Neural crest cell (in vitro differentiated cells): ENCODE measurements at places on chromosomes 7 and 10. TPM values are rescaled to one million over a fixed set of nuclear protein-coding genes. Genes with fewer than 3 reads are reported as not detected.

GRCh38 chr7:137592232-137592896 lies 248.8 kb upstream of the PTN start:
- no peaks in the 10 kb centered on the region for H3K36me3 ChIP-seq
- peak; percentile 71 for DNase-seq
- no peak overlapping the region for H3K4me3 ChIP-seq
- no peaks in the 10 kb centered on the region for H3K4me1 ChIP-seq
- H3K27me3 ChIP-seq, result no peaks in the 10 kb centered on the region

- no peak overlapping the region for H3K27ac ChIP-seq
- no peak overlapping the region for H3K4me3 ChIP-seq
- no peak for DNase-seq
- H3K27me3 ChIP-seq, result no peaks in the 10 kb centered on the region
- peaks cover 10% of the 10 kb centered on the region for H3K4me1 ChIP-seq
- H3K36me3 ChIP-seq, result no peaks in the 10 kb centered on the region
Measured at GRCh38 chr10:47094636-47095035, 183.4 kb downstream of the PTPN20 start.

DNA sequence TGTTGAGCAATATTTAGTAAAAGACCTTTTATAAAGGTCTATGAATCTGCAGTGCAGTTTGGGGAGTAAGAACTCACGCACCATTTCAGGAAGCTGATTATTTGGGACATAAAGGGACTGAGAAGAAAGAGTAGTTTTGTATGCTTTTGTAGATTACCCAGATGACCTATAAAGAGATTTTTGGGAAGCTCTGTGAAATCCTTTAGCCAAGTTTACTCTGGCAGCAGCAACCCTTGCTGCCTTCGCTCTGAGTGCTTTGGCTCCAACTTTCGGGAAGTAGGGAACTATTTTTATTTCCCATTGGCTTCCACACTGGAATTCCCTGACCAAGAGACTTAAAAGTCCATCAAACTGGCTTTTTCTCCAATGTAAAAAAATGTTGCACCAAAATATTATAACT lies 1110.1 kb upstream of the PHF14 start:
- no peaks in the 10 kb centered on the region for H3K4me1 ChIP-seq
- no peak for DNase-seq
- H3K27me3 ChIP-seq, result no peaks in the 10 kb centered on the region
- H3K36me3 ChIP-seq, result no peaks in the 10 kb centered on the region
- H3K4me3 ChIP-seq, result no peak overlapping the region
- no peak overlapping the region for H3K27ac ChIP-seq

DNA sequence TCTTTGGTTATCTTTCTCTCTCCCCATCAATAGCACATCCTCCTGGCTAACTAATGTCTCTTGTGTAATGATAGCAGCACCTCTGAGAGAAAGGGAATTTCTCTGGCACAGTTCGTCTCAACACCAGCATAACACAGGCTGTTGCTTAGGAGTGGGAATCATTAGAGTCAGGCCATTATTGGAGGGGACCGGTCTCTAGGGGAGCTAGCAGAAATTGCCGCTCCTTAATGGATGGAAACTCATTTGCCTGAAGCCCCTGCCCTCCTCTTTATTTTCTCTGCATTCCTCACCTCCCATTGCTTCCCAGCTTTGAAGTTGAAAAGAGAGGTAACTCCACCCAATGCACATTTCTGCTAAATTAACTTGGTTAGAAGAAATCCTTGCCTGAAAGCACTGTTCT lies 11.9 kb downstream of the LRRC4 start:
- peaks cover 45% of the 10 kb centered on the region for H3K4me1 ChIP-seq
- no peak for DNase-seq
- H3K36me3 ChIP-seq, result peaks cover 13% of the 10 kb centered on the region
- peak overlapping the region; percentile 16 for H3K27ac ChIP-seq
- no peak overlapping the region for H3K4me3 ChIP-seq
- H3K27me3 ChIP-seq, result no peaks in the 10 kb centered on the region

DNA sequence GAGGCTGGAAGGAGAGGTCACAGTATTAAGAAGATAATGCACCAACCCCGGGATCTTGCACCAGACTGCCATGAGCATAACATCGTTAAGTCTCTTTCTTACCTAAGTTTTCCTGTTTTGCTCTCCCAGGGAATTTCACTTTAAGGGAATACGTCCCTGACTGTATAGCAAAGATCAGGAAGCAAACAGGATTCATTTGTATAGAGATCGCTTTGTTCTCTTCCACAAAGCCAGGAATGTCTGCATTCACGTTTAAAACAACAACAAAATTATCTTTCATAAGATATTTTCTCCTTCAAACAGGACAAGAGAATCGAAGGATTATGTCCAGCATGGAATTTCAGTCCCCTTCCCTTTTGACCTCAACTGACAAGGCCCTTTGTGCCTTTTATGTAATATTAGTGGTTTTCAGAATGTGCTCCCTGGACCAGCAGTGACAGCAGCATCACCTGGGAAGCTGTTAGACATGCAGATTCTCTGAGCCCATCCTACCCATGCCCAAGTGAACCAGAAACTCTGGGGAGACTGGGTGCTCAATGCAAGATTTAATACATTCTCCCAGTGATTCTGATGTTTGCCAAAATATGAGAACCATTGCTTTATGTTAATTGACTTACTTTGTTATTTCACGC lies 286.3 kb downstream of the FGFR2 start:
- no peak overlapping the region for H3K27ac ChIP-seq
- H3K4me1 ChIP-seq, result peaks cover 56% of the 10 kb centered on the region
- DNase-seq, result no peak
- H3K4me3 ChIP-seq, result peak overlapping the region; percentile 9
- H3K36me3 ChIP-seq, result peaks cover 4% of the 10 kb centered on the region
- no peaks in the 10 kb centered on the region for H3K27me3 ChIP-seq

DNA sequence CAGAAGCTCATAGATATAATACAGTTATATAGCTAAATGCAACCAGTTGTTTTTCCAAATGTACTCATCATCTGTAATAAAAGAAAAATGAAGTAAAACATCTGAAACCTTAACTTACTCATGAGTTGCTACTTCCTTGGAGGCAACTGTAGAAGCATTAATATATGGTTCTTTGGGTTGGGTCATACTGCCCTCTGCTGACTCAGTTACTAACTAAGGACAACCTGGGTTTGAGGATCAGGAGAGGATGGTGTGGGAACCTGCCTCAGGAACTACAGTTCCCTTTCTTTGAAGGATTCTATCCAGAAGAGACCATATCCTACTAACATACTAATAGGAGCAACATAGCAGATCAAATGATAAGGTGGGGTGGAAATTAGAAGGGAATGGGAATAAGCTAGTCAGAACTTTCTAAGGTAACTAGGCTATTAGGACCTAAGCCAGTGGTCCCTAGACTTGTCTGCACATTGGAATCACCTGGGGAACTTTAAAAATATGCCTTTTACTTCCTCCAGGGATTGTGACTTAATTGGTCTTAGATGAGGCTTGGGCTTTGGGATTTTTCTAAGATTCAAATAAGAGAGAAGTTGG lies 20.7 kb downstream of the COX15 start:
- no peaks in the 10 kb centered on the region for H3K27me3 ChIP-seq
- no peaks in the 10 kb centered on the region for H3K4me1 ChIP-seq
- no peak for DNase-seq
- H3K27ac ChIP-seq, result no peak overlapping the region

DNA sequence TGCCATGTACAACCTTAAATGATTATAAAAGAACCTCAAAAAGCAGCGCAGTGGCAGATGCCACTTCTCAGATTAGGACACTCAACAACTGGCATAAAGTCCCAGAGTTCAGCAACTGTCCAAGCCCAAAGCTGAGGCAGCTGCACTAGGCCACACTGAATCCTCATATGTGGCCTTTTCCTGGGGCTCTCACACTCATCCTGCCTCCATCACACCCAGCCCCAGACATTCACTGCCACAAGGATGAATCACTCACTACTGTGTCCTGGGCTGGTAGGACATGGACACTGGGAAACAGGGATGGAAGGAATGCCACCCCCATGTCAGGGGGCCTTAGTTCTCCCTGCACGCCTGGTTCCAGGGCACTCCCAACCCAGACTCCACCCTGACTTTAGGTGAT lies 547.7 kb downstream of the TNS3 start:
- H3K27ac ChIP-seq, result no peak overlapping the region
- no peaks in the 10 kb centered on the region for H3K27me3 ChIP-seq
- no peak overlapping the region for H3K4me3 ChIP-seq

- H3K4me3 ChIP-seq, result no peak overlapping the region
- no peaks in the 10 kb centered on the region for H3K27me3 ChIP-seq
- DNase-seq, result no peak
- H3K4me1 ChIP-seq, result peaks cover 14% of the 10 kb centered on the region
Measured at GRCh38 chr10:72024596-72024995, 60.4 kb downstream of the CHST3 start.

GRCh38 chr7:108004220-108005142 lies 1.5 kb upstream of the LAMB1 start:
- peaks cover 73% of the 10 kb centered on the region for H3K27me3 ChIP-seq
- H3K4me1 ChIP-seq, result peaks cover 29% of the 10 kb centered on the region
- peak overlapping the region; percentile 89 for H3K4me3 ChIP-seq
- peaks cover 3% of the 10 kb centered on the region for H3K36me3 ChIP-seq

- no peaks in the 10 kb centered on the region for H3K27me3 ChIP-seq
- H3K4me1 ChIP-seq, result no peaks in the 10 kb centered on the region
- DNase-seq, result no peak
- H3K27ac ChIP-seq, result no peak overlapping the region
Measured at GRCh38 chr7:155183655-155184054, 113.5 kb downstream of the HTR5A start.

DNA sequence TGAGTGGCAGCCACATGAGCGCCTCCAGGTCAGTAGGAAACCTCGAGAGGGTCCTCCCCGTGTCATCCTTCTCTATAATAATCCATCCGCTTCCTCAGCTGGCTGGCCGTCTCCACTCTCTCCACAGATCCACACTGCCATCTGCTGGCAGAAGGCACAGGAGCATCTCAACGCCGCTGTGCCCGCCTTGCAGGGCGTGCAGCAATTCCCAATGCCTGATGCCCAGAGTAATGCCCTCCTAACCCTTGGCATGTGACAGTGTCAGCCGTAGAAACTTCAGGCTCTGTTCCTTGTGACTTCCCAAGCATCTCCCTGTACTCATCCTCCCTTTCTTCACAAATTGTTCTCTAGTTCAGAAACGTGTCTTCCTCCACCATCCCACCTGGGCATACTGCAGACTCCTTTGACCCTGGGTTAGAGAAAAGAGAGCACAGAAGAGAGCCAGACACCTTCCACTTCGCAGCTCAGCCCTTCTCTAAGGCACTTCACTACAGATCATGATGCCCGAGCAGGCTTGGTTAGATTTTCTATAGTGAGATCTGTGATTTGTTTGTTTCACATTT lies 70.8 kb downstream of the XPNPEP1 start:
- H3K4me1 ChIP-seq, result peaks cover 13% of the 10 kb centered on the region
- H3K36me3 ChIP-seq, result no peaks in the 10 kb centered on the region
- H3K4me3 ChIP-seq, result no peak overlapping the region
- H3K27ac ChIP-seq, result no peak overlapping the region
- peak; percentile 91 for DNase-seq
- no peaks in the 10 kb centered on the region for H3K27me3 ChIP-seq

GRCh38 chr7:68176974-68177373 lies 1180.3 kb downstream of the TYW1 start:
- peaks cover 4% of the 10 kb centered on the region for H3K4me1 ChIP-seq
- H3K27ac ChIP-seq, result no peak overlapping the region
- no peak overlapping the region for H3K4me3 ChIP-seq
- H3K27me3 ChIP-seq, result no peaks in the 10 kb centered on the region
- DNase-seq, result peak; percentile 66

GRCh38 chr7:99267841-99268576 lies 4.6 kb upstream of the MYH16 start:
- H3K27ac ChIP-seq, result no peak overlapping the region
- H3K27me3 ChIP-seq, result peaks cover 7% of the 10 kb centered on the region
- no peak overlapping the region for H3K4me3 ChIP-seq
- H3K4me1 ChIP-seq, result peaks cover 9% of the 10 kb centered on the region
- no peaks in the 10 kb centered on the region for H3K36me3 ChIP-seq

- peak overlapping the region; percentile 95 for H3K27ac ChIP-seq
- peaks cover 65% of the 10 kb centered on the region for H3K4me1 ChIP-seq
- DNase-seq, result no peak
Measured at GRCh38 chr10:14010101-14010558, 320.6 kb downstream of the FRMD4A start.

DNA sequence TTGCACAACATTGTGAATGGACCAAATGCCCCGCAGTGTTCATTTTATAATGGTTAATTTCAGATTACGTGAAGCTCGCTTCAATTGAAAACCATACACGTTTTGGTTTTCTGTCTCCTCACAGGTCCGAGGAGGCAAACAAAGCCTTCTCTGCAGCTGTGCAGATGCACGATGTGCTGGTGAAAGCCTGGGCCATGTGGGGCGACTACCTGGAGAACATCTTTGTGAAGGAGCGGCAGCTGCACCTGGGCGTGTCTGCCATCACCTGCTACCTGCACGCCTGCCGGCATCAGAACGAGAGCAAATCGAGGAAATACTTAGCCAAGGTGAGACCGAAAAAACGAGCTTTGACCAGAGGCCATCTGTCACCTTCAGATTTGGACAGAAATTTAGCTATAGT lies 110.3 kb downstream of the TRRAP start:
- no peak overlapping the region for H3K4me3 ChIP-seq
- H3K27me3 ChIP-seq, result no peaks in the 10 kb centered on the region
- peaks cover 51% of the 10 kb centered on the region for H3K36me3 ChIP-seq
- no peak for DNase-seq

DNA sequence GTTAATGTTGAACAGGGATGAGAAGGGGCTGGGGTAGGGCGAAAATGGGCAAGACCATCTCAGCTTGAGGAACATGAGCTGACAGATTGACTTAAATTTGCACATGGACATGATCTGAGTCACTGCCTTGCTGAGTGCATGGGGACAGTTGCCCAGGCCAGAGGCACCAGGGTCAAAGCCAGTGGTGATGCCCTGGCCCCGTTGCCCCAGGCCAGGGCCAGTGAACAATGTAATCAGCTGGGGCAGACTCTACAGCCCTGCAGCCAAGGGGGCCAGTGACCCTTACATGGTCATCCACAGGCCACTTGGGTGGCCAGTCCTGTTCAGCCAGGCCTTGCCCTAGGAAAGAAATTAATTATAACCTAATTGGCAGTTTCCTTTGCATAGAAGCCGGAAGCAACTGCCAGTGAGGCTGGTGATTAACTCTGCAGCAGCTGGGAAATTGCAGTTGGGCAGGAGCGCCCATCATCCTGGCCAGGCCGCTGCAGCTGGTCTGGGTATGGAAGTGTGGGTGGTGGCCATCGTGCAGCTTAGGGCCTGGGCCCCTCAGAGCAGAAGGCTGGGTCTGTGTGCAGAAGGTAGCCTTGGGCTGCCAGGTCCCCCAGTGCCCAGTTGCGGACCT lies 9.6 kb downstream of the RET start:
- no peak overlapping the region for H3K4me3 ChIP-seq
- no peak for DNase-seq
- no peaks in the 10 kb centered on the region for H3K4me1 ChIP-seq
- no peaks in the 10 kb centered on the region for H3K36me3 ChIP-seq

GRCh38 chr10:108014902-108015177 lies 850.3 kb upstream of the SORCS1 start:
- no peak overlapping the region for H3K4me3 ChIP-seq
- H3K36me3 ChIP-seq, result no peaks in the 10 kb centered on the region
- no peaks in the 10 kb centered on the region for H3K27me3 ChIP-seq

- no peak for DNase-seq
- no peak overlapping the region for H3K4me3 ChIP-seq
- H3K36me3 ChIP-seq, result peaks cover 1% of the 10 kb centered on the region
Measured at GRCh38 chr7:124918662-124919061, 11.0 kb downstream of the POT1 start.

Gene DPY19L1
- total RNA-seq, result 34.3 and 37.4 TPM in 2 replicates

Gene PTN
- 228 and 240 TPM in 2 replicates for total RNA-seq

Gene TRPV5
- 0.07 TPM in 1 of 2 replicates, not detected in the other for total RNA-seq
